ENCODE measurements at places on chromosomes 2 and 18. TPM values are rescaled to one million over a fixed set of nuclear protein-coding genes. Genes with fewer than 3 reads are reported as not detected.

PTPRM gene
- 36.9 TPM for total RNA-seq

FAP gene
- total RNA-seq = 2.0 TPM

NT5DC4 gene
- not detected for total RNA-seq

ERBB4 gene
- total RNA-seq = 99.1 TPM

RNF144A gene
- 36.9 TPM for total RNA-seq

MC5R gene
- 0.25 TPM for total RNA-seq

NCOA1 gene
- 114 TPM for total RNA-seq

FNDC4 gene
- 47.9 TPM for total RNA-seq

TTC32 gene
- total RNA-seq = 11.1 TPM

HJURP gene
- total RNA-seq = 1.5 TPM

RBM44 gene
- 3.4 TPM for total RNA-seq

RGPD8 gene
- 20.9 TPM for total RNA-seq

GGCX gene
- total RNA-seq = 13.3 TPM

ATOH8 gene
- 1.7 TPM for total RNA-seq

ZC3H8 gene
- 27.5 TPM for total RNA-seq

MARS2 gene
- 7.4 TPM for total RNA-seq

DRC1 gene
- 3.0 TPM for total RNA-seq

IL1F10 gene
- total RNA-seq = not detected

ACADL gene
- total RNA-seq = 4.7 TPM

CYP27C1 gene
- total RNA-seq = 3.4 TPM

UNC50 gene
- 32.5 TPM for total RNA-seq

KCNG2 gene
- 0.25 TPM for total RNA-seq

MBP gene
- 10.1 TPM for total RNA-seq

CTDSP1 gene
- total RNA-seq = 8.6 TPM

FAHD2B gene
- total RNA-seq = 6.1 TPM

KIAA2012 gene
- total RNA-seq = 0.98 TPM

RFTN2 gene
- 18.7 TPM for total RNA-seq

ALK gene
- 0.98 TPM for total RNA-seq

GPR35 gene
- 0.98 TPM for total RNA-seq

CFLAR gene
- 26.6 TPM for total RNA-seq

Data from temporal lobe (tissue), 4 donors.